Activated T-helper 17 cell treated with anti-CD3 and anti-CD28 coated beads, Interleukin-2, amount 50 U/mL, for 72 hours (primary cell): ENCODE measurements at places on chromosomes 16 and 17.

GRCh38 chr17:17860766-17861107, 24.0 kb upstream of the SREBF1 start:
- H3K27me3 ChIP-seq = no peaks in the 10 kb centered on the region
- H3K36me3 ChIP-seq = no peaks in the 10 kb centered on the region
- peaks cover 7% of the 10 kb centered on the region for H3K4me1 ChIP-seq
- ATAC-seq = no peak
- no peak overlapping the region for H3K27ac ChIP-seq
- no peak overlapping the region for H3K4me3 ChIP-seq

GRCh38 chr16:88347656-88348376, 34.9 kb upstream of the ZNF469 start:
- peak; percentile 21 for ATAC-seq
- H3K36me3 ChIP-seq = no peaks in the 10 kb centered on the region
- H3K4me1 ChIP-seq = no peaks in the 10 kb centered on the region
- no peak overlapping the region for H3K27ac ChIP-seq

DNA sequence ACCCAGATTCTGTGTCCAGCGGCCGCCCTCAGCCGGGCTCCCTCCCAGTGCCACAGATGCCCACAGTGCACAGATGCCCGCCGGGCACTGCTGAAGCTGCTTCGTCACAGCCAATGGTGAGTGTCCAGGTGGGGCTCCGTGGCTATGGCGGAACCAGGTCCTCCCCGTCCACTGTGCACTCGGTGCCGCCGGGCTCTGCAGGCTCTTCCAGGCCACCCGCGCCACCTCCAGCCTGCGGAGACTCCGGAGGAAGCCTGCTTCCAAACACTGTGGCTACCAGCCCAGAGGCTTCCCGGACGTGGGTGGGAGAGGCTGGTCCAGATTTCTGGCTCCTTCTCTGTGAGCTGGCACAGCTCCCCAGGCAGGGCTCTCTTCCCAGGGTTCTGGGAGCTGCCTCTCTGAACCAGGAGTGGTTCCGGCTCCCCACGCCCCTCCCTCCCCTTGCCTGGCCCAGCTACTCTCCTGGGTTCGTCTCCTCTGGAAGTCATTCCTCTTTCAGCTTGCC, 2.8 kb upstream of the PYCR1 start:
- H3K4me1 ChIP-seq = no peaks in the 10 kb centered on the region
- no peak overlapping the region for H3K4me3 ChIP-seq
- H3K27me3 ChIP-seq = no peaks in the 10 kb centered on the region

DNA sequence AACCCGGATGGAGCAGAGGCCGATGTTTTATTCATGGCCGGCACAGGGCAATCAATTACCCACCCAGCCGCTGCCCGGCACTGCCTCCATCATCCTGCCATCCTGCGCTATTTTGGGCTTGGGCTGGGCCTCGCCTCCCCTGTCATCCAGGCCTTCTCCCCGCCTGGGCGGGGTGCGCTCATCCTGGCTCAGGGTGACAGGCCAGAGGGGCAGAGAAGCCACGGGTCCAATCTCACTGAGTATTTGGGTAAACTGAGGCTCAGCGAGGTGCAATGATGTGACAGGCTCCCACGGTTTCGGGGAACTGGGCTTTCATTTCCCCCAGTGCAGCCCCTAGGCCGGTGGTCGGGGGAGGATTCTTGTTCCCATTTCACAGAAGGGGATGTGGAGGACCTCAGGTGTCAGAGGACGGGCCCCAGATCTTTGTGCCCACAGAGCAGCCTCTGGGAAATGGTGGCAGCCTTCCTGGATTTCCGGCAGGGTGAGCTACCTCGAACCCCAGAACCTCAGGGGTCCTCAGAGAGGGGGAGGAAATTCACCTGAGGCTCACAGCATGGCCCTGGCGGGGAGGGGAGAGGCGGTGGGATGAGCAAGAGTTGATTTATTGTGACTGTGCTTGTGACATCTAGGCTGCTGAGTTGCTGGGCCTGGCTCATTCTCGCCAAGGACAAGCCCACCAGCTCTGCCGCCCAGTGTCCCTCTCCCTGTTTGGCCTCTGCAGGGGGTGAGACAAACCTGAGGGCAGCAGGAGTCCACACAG, 23.8 kb upstream of the KCNJ12 start:
- H3K4me1 ChIP-seq = no peaks in the 10 kb centered on the region
- no peak for ATAC-seq
- H3K36me3 ChIP-seq = no peaks in the 10 kb centered on the region
- H3K27me3 ChIP-seq = no peaks in the 10 kb centered on the region
- no peak overlapping the region for H3K4me3 ChIP-seq

DNA sequence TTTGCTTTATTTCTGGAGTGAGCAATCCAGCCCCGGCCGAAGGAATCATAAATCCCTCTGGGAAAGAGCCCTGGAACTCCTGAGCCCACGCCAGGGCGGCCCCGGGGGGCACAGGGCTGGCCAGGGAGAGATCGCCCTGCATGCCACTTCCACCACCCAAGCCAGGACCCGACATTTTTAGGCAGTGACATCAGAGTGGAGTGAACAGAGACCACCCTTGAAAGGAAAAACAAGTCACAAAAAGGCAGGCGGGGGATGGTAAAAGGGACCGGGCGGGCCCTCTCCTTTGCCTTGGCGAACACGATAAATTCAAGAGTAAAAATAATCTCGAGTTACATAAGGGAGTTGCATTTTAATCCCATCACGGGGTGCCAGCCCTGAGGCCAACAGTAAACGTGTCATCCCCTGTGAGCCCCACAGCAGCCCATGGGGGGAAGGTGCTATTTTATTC, 284.1 kb downstream of the C16orf95 start:
- no peak overlapping the region for H3K4me3 ChIP-seq
- no peaks in the 10 kb centered on the region for H3K36me3 ChIP-seq
- H3K4me1 ChIP-seq = no peaks in the 10 kb centered on the region
- H3K27ac ChIP-seq = no peak overlapping the region
- H3K27me3 ChIP-seq = peaks cover 3% of the 10 kb centered on the region

DNA sequence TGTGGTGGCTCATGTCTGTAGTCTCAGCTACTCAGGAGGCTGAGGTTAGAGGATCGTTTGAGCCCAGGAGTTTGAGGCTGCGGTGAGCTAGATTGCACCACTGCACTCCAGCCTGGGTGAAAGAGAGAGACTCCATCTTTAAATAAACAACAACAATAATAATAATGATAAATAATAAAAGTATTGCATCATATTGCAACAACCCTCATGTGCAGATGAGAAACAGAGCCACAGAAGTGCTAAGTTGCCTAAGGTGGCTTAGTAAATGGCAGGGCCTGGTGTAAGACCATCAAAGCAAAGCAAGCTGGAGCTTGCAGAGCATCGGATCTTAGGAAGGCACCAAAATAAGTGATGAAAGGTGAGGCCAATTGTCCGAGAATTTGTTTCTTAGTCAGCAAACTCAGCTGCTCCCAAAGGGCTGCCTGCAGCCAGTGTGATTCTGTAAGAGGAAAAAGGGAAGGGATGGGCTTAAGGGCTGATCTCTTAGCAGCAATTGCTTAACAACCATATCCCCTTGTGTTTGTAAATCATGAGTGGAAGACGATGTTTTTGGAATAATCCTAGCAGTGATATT, 45.3 kb upstream of the HS3ST3A1 start:
- H3K27me3 ChIP-seq = no peaks in the 10 kb centered on the region
- no peak overlapping the region for H3K4me3 ChIP-seq
- H3K36me3 ChIP-seq = no peaks in the 10 kb centered on the region
- ATAC-seq = no peak
- no peak overlapping the region for H3K27ac ChIP-seq

- H3K4me1 ChIP-seq = peaks cover 16% of the 10 kb centered on the region
- no peak for ATAC-seq
- peaks cover 2% of the 10 kb centered on the region for H3K27me3 ChIP-seq
- H3K36me3 ChIP-seq = peaks cover 50% of the 10 kb centered on the region
- peak overlapping the region; percentile 82 for H3K4me3 ChIP-seq
These were observed 418 bp downstream of the SOCS3 start for GRCh38 chr17:78359321-78359996.

- H3K36me3 ChIP-seq = peaks cover 66% of the 10 kb centered on the region
- ATAC-seq = peak; percentile 68
- peaks cover 42% of the 10 kb centered on the region for H3K4me1 ChIP-seq
These were observed 10.0 kb downstream of the ATP5PD start for GRCh38 chr17:75036643-75037268.

DNA sequence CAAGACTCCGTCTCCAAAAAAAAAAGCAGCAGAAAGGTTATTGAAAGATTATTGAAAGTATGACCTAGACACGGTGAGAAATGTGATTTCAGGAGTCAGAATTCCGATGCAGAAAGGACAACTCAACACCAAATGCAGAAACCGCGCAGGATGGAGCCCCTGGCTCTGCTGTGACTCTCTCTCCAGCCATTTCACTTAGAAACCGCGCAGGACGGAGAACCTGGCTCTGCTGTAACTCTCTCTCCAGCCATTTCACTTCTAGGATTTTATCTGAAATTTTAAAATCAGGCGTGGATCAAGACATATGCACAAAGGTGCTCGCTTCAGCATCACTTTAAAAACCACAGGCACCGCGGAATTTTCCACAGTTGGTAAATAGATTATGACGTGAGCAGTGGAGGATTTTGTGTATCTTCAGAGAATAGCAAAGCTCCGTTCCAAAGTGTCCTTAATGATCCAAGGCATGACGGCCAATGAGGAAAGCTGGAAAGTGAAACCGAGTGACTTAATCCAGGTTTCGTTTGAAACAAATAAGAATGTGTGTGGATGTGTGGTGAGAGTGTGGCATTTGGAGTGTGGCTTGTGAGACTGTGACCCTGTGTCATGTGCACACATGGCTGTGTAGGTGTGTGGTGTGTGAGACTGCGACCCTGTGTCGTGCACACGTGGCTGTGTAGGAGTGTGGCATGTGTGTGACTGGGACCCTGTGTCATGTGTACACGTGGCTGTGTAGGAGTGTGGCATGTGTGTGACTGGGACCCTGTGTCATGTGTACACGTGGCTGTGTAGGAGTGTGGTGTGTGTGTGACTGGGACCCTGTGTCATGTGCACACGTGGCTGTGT, 9.5 kb downstream of the UTS2R start:
- no peaks in the 10 kb centered on the region for H3K36me3 ChIP-seq
- H3K4me3 ChIP-seq = no peak overlapping the region
- H3K27me3 ChIP-seq = peaks cover 9% of the 10 kb centered on the region
- ATAC-seq = peak; percentile 37
- H3K4me1 ChIP-seq = peaks cover 10% of the 10 kb centered on the region

DNA sequence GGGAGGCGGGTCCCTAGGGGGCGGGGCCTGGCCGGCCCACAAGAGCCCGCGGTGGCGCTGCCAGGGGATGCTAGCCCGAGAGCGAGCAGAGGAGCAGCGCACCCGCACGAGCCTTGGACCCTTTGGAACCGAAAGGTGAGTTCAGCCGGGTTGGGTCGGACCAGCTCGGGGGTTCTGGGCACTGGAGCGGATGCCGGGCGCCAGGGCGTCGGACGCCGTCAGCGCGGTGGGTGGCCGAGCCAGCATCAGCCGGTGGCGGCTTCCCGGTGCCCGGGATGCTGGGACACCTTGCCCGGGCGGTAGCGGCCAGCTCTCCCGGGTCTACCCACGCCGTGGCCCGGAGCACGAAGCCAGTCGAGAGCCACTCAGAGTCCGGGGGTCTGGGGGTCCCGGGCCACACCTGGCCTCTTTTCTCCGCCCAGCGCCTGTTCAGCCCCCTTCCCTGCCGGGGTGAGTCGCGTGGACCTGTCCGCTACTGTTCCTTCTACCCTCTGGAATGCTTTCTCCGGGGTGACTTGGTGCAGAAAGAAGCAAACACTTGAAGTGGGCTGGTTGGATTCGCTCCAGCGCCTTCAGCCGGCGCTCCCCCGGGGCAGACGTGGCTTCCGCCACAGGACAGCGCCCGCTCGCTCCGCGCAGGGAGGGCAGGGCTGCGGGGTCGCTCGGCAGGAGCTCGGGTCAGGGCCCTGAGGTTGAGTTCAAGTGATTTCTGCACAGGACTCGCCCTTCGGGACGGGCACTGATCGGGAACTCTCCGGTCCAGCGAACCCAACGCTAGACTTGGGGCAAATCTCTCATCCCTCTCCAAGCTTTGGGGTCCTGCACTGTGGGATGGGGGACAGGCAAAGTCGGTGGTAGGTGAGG, at the start of gene SCNN1G:
SCNN1G (plus strand) TSS at position 67 of the 864 bp plus-strand sequence. CDS start 3,527 bp downstream, outside the sequence.
- H3K4me3 ChIP-seq = peak within 1 kb of the TSS; percentile 44
- no peaks in the 10 kb centered on the region for H3K36me3 ChIP-seq
- H3K27ac ChIP-seq = no peak within 1 kb of the TSS
- peaks cover 61% of the 10 kb centered on the region for H3K27me3 ChIP-seq
- peaks cover 4% of the 10 kb centered on the region for H3K4me1 ChIP-seq
